Activated naive CD8-positive, alpha-beta T cell treated with anti-CD3 and anti-CD28 coated beads for 36 hours (primary cell): ENCODE measurements at places on chromosomes 6 and 20.

- no peak for DNase-seq
Observed at GRCh38 chr6:12009180-12009685, 2.9 kb upstream of the HIVEP1 start.

DNA sequence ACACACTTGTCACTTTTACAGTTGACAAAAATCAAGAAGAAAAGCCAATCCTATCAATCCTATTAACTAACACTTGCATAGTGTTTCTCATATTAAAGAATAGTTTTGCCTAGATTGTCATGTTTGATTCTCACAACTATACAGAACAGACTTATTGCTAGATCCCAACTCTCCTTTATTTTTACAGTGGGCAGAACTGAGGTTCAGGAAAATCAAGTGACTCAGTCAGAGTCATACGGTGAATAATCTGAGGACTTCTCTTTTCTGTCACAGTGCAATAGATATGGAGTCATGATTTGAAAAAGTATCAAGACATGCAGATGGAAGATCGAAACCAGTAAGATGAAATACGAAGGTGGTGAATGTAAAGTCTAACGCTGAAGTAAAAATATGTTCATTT is 195.1 kb upstream of the CITED2 start:
- no peak for DNase-seq

DNA sequence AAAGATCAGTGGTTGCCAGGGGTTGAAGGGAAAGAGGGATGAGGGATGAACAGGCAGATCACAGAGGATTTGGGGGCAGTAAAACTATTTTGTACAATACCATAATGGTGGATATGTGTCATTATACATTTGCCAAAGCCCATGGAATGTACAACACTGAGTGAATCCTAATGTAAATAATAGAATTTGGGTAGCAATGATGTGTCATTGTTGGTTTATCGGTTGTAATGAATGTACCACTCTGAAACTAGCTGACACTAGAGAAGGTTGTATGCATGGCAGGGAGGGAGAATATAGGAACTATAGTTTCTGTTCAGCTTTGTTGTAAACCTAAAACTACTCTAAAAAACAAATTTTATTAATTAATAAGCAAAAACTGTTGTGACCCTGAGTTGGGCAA is 17.8 kb upstream of the ASF1A start:
- DNase-seq, result no peak

DNA sequence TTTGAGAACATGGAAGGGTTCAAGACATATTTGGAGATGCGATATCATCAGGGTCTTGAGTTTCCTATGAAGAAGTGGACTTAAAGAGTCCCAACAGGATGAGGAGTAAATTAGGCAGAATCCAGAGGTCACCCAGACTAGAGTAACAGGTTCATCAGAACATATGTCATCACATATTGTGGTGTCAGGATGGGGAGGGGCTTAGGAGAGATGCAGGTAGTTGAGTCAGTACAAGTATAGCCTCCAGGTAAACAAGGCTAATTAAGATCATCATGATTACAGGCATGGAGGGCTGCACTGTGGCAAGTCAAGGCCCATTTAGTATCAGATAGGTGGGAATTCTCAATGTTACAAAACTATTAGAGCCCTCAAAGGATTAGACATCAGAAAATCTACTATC is 90.1 kb upstream of the PAK5 start:
- DNase-seq, result no peak

- DNase-seq, result no peak
Observed at GRCh38 chr6:126268092-126268491, 71.8 kb upstream of the CENPW start.
